NCI-H226 (cell line): ENCODE measurements at places on chromosomes 5 and 9.
A peak's percentile ranks its signal among the peaks of the same experiment; 100 is the strongest.

GRCh38 chr9:80157561-80157983 is 585.8 kb downstream of the TLE4 start:
- no peak for DNase-seq

- peak; percentile 75 for DNase-seq
These were observed 242.3 kb upstream of the NREP start for GRCh38 chr5:111999286-111999685.

- no peak for DNase-seq
These were observed 92.8 kb downstream of the PLPP1 start for GRCh38 chr5:55441954-55442353.

DNA sequence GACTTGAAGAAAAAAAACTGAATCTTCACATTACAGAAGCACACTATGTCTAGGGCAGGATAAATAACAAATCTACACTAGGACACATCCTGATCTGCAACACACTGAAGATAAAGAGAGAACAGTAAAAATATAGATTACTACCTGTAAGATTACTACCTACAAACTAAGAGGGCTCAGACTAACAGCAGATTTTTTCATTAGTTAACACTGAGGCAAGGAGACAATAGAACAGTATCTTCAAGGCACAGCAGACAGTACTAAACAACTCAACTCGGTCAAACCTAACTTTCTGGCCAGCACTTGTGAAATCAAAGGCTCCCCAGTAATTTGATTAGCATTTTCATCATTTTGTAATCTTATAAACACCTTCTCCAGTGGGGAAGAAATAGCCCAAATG is 46.5 kb downstream of the TEX10 start:
- DNase-seq, result no peak

DNA sequence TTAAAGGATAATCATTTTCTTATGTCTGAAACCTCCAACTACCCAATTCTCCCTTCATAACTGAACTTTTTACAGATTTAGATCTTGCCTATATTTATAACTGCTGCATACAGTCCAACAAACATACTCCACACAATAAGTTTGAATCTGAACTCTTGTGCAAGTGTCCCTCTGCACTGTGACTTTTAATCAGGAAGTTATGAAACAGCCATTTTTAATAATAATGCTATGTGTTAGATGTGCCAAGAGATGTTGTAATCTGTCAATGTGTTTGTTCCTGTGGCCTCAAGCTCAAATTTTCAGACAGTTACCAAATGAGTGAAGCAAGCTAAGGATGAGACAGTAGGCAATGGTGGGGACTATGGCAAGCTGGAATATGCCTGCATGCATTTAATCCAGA is 57.6 kb upstream of the MTAP start:
- DNase-seq, result no peak

GRCh38 chr5:109326919-109327318 is 82.9 kb downstream of the PJA2 start:
- DNase-seq, result no peak

DNA sequence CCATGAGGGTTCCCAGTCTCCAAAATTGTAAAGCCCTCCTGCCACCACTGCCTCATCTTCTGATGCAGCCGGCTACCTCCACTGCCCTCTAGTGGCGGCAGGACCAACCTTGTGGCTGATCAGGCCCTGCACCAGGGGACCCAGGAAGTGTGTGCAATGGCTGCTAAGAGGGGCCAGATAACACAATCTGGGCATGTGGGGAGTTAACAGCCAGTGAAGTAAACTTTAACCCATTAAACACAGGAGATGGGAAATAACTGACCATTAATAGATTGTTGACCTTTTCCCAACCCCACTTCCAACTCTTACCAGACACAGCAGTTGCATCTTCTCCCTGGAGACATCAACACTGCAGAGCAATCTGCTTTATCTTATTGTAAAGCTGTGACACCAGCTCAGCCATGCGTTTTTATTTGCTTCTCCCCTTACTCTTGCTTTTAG is 63.3 kb downstream of the FREM1 start:
- DNase-seq, result peak; percentile 19

DNA sequence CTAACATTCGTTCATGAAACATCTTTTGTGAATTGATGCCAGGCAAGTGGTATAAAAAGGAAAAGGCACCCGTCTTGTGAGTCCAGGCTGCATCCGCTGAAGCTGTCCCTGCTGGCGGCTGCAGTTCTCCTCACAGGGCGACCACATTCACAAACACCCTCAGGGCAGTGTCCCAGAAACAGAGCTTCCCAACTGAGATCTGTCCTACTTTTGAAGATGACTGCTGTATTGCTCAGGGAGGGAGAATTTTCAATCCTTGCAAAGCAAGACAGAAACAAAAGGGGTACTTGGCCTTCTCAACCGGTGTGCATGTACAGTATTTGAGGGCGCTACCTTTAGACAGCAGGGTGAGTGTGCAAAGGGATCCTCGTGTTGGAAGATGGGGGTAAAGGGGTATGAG is 316.1 kb downstream of the GADD45G start:
- DNase-seq, result no peak
